ENCODE measurements at places on chromosomes 1 and 21. TPM values are rescaled to one million over a fixed set of nuclear protein-coding genes. Genes with fewer than 3 reads are reported as not detected.

DNA sequence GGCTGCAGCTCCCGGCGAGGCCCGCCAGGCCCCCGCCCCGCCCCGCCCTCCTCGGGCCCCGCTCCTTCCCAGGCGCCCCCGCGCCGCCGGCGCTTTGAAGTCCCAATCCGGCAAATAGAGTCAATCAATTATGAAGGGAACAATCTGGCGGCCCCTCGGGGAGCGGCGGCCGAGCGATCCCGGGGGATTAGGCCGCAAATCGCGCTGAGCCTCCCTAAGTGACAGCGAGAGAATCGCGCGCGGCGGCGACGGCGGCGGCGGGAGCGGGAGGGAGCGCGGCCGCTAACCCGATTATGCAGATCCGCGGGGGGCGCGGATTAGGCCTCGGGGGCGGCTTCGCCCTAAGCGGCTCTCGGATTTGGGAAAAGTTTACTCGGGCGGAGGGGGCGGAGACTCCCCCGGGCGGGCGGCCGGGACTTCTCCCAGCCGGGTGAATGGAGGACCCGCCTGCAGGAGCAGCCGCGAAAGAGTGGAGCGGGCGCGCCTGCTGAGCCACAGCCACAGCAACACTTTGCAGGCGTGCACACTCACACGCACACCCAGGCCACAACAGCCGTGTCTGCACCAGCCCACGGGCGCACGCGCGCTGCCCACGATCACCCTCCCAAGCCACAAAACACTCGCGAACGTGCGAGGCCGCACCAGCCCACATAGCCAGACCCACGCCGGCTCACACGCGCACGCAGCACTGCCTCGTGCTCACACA lies 23.0 kb upstream of the DMBX1 start:
- no peak for DNase-seq

DNA sequence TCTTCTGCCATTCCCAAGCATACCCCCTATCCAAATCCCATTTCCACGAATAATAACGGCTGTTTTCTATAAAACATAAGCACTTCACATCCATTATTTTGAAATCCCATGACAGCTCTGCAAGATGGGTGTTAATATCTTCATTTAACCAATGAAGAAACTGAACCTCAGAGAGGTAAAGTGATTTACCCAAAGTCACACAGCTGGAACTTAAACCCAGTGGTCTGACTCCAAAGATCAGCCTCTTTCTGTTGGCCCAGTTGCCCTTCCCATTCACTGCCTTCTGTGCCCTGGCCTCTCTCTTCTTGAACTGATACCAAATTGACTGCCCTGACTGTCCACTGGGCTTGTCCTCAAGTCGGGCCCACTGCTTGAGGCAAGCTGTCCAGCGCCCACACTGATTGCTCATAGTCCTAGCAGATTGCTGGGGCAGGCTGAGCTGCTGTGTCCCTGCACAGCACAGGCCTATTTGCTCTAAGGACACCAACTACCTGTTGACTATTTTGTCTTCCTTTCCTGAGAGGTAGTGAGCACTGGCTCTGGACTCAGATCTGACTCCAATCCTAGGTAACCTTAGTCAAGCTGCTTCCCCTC lies 19.3 kb downstream of the TAL1 start:
- no peak for DNase-seq

The LAD1 gene
- total RNA-seq: 271 TPM

The HEYL gene
- 1.8 TPM for total RNA-seq
